ENCODE measurements at places on chromosomes 13 and 19. TPM values are rescaled to one million over a fixed set of nuclear protein-coding genes. Genes with fewer than 3 reads are reported as not detected.

The INAFM1 gene
- 17.4 TPM for total RNA-seq

The CEBPA gene
- total RNA-seq: 1.4 TPM

The ICAM5 gene
- total RNA-seq: 2.0 TPM

The HDGFL2 gene
- 59.8 TPM for total RNA-seq

The POU2F2 gene
- total RNA-seq: 1.0 TPM

The GIPC1 gene
- 89.0 TPM for total RNA-seq

The LYPD5 gene
- not detected for total RNA-seq

The HS6ST3 gene
- total RNA-seq: not detected

The ZNF85 gene
- total RNA-seq: 4.8 TPM

The SPACA7 gene
- total RNA-seq: not detected

The CYP2B6 gene
- not detected for total RNA-seq

The MEIOSIN gene
- not detected for total RNA-seq

The KLK14 gene
- not detected for total RNA-seq

The SLAIN1 gene
- not detected for total RNA-seq

The SHC2 gene
- 61.7 TPM for total RNA-seq

The LGALS14 gene
- total RNA-seq: not detected

The ZIC2 gene
- total RNA-seq: 196 TPM

The ADM5 gene
- 0.73 TPM for total RNA-seq

The ONECUT3 gene
- total RNA-seq: not detected

The IL4I1 gene
- total RNA-seq: not detected

The ASPDH gene
- total RNA-seq: not detected

The KLK4 gene
- total RNA-seq: not detected

The ZNF560 gene
- total RNA-seq: not detected

The ATXN8OS gene
- total RNA-seq: not detected

The SIGLEC10 gene
- total RNA-seq: not detected

The SIAH3 gene
- total RNA-seq: not detected

The ICAM1 gene
- total RNA-seq: 35.5 TPM

The EDNRB gene
- not detected for total RNA-seq

The SPTBN4 gene
- 0.48 TPM for total RNA-seq

The SYNGR4 gene
- not detected for total RNA-seq

The CGB8 gene
- total RNA-seq: not detected

The FFAR1 gene
- not detected for total RNA-seq

The ANKRD10 gene
- 257 TPM for total RNA-seq

The ZNF562 gene
- total RNA-seq: 15.6 TPM

The ABHD8 gene
- 6.1 TPM for total RNA-seq

The ZNF681 gene
- total RNA-seq: 1.4 TPM

The NRTN gene
- 0.40 TPM for total RNA-seq

The ENOX1 gene
- 5.9 TPM for total RNA-seq

The MVB12A gene
- 59.2 TPM for total RNA-seq

The ODAD3 gene
- total RNA-seq: not detected

Measured in osteocyte (in vitro differentiated cells).